Fibroblast of lung (primary cell): ENCODE measurements at places on chromosomes 3 and 15. TPM values are rescaled to one million over a fixed set of nuclear protein-coding genes. Genes with fewer than 3 reads are reported as not detected.

GPR27 gene
- total RNA-seq, result under 0.01 TPM in 1 of 2 replicates, not detected in the other

TRIM59 gene
- total RNA-seq, result 15.2 and 31.2 TPM in 2 replicates

SCN11A gene
- under 0.01 and 0.17 TPM in 2 replicates for total RNA-seq

GPR176 gene
- total RNA-seq, result 79.6 and 179 TPM in 2 replicates

CCDC80 gene
- total RNA-seq, result 153 and 366 TPM in 2 replicates

FSTL1 gene
- total RNA-seq, result 279 and 309 TPM in 2 replicates

GOLGA8M gene
- total RNA-seq, result 0.26 and 1.2 TPM in 2 replicates
